ENCODE measurements at places on chromosomes 1 and 21.

DNA sequence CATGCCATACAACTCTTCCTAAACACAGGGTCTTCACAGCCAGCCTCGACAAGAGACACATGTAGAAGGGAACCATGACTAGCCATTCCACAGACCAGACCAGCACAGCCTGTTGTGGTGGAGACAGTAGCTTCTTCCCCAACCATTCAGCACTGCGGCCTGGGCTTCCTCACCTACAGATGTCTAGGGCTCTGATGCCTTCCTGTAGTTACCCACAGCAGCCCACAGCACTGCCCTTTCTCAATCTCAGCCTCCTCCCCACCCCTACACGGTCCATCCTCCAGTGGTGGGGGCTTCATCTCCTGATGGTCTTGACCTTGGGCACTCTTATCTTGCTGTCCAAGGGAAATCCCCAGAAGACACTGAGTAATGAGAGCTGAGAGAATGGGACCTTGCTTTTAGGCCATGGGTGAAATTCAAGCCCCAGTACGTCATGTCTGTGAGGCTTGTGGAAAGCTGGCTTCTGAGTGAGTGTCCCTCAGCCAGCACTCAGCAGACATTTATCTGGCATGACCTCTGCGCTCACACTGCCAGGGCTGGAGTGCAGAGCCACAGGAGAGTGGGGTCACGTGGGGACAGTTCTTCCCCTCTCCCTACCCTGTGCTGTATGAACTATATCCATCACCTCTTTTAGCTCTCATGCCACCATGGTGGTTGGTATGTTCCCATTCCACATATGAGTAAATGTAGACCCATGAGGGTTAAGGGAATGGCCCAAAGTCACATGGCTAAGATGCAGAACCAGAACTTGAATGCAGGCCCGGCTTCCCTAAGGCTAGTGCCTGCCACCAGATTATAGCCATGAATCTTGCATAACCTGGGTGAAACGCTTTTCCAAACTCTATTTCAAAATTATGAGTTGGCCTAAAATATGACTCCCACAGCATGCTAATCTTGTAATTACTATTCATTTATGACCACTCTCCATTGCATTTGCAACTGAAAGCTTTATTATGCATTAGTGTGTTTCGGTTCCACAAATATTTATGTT, 104.7 kb downstream of the HIVEP3 start:
- peak; percentile 90 for DNase-seq

GRCh38 chr1:228005511-228006033, 1.2 kb upstream of the WNT3A start:
- DNase-seq: no peak

DNA sequence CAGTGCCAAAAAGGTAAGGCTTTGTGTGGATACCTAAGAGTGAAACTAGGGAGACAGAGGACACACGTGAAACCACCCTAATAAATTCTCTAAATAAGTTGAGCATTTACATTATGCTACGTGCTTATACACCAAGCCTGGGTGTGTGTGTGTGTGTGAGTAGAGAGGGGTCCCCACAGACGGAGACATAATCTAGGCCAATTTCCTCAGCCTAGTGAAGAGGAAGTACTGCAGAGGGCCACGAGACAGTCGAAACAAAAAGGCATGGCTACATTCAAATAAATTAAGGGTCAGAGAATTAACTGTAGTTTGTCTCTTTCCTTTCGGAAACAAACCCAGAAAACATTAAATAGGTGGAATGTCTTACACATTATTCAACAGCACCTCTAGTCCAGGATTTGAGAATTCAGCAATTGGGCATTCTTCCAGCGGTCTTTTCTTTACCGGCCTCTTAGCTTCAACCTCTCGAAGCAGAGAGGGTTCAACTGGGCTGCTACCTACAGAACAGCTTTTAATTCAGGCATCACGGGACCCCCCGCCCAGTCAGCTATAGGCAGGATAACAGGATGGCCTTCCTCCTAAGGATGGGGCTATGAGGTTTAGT, 75.0 kb downstream of the DESI2 start:
- no peak for DNase-seq

DNA sequence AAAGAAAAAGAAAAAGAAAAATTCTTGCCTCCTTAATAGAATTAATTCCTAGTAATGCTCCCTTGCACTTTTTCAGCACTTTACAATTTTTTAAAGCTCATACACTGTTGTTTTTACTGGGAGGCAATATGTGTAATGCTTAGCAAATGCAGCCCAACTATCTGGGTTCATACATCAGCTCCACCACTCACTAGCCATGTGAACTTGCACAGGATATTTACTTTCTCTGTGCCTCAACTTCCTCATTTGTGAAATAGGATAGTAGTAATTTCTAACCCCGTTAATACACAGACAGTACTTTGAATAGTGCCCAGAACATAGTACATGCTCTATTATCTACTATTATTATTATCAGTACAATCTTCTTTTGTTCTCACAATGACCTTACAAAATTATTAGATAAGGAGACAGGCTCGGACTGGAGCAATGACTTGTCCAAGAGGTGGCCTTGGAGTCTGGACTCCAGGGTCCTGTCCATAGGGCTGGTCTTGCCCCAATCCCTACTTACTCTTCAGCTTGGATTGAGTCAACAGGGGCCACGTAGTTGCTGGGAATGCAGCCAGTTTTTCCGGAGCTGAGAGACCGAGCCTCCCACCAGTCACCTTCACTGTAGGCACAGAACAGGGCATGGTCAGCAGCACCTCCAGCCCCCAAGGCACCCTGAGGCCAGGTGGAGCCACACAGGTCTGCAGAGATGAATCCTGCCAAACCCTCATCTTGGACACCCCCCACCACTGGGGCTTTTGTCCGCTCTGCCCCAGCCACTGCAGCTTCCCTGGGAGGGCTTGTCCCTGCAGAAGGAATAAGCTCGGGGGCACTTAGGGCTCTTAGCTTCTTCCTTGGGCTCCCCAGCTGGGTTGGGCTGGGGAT, 13.7 kb downstream of the FGR start:
- DNase-seq: no peak

GRCh38 chr1:50665413-50665812, 242.2 kb upstream of the DMRTA2 start:
- DNase-seq: no peak

- DNase-seq: no peak
Observed at GRCh38 chr1:40153073-40153770, 8.0 kb upstream of the RLF start.

- DNase-seq: no peak
Observed at GRCh38 chr1:119952496-119952895, 56.2 kb upstream of the ADAM30 start.

GRCh38 chr1:226027538-226028217, 28.5 kb upstream of the SDE2 start:
- no peak for DNase-seq

GRCh38 chr1:171841931-171842761, 848 bp downstream of the DNM3 start:
- DNase-seq: no peak
